ENCODE measurements at places on chromosomes 13 and 19.
A peak's percentile ranks its signal among the peaks of the same experiment; 100 is the strongest.

- no peak for DNase-seq
Measured at GRCh38 chr13:101728021-101728420, 275.5 kb downstream of the ITGBL1 start.

GRCh38 chr19:21604951-21605476, 99.6 kb downstream of the ZNF429 start:
- DNase-seq, result no peak

DNA sequence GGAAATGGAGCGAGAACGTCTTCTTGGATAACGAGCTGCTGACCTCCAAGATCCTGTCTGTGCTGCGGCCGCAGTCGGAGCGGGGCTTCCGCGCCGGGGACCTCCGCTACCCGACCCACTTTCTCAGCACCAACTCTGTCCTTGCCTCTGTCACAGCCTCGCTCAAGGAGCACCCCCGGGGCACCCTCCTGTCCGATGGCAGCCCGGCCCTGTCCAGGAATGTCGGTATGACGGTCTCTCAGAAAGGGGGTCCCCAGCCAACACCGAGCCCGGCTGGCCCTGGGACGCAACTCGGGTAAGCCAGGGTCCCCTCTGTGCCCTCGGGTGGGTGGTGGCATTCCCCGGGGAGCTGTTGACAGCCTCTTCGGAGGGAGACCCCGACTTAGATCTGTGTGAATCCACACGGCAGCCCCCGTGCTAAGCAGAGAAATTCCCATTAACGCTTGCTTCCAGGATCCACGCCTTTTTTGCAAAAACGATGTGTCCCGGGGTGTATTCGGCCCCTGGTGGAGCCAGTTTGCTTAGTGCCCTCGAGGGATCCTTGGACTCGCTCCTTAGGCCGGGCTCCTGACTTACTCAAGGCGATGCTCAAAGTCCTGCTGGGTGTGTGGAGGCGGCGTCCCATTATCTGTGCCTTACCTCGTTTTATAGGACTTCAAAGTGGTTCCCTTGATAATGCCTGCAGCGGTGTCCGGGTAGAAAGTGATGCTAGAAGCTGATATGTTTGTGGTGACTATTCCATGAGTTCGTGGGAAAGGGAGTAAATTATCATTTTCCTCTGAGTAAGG, 48.5 kb downstream of the PEX11G start:
- no peak for DNase-seq

- peak; percentile 64 for DNase-seq
Measured at GRCh38 chr19:18785179-18786124, 5.7 kb downstream of the COMP start.

- DNase-seq, result no peak
Measured at GRCh38 chr13:44236370-44236769, 137.3 kb upstream of the SERP2 start.

GRCh38 chr13:72316716-72317115, 410.7 kb downstream of the MZT1 start:
- DNase-seq, result no peak

GRCh38 chr19:4386041-4386782, 14.1 kb downstream of the SH3GL1 start:
- DNase-seq, result no peak

DNA sequence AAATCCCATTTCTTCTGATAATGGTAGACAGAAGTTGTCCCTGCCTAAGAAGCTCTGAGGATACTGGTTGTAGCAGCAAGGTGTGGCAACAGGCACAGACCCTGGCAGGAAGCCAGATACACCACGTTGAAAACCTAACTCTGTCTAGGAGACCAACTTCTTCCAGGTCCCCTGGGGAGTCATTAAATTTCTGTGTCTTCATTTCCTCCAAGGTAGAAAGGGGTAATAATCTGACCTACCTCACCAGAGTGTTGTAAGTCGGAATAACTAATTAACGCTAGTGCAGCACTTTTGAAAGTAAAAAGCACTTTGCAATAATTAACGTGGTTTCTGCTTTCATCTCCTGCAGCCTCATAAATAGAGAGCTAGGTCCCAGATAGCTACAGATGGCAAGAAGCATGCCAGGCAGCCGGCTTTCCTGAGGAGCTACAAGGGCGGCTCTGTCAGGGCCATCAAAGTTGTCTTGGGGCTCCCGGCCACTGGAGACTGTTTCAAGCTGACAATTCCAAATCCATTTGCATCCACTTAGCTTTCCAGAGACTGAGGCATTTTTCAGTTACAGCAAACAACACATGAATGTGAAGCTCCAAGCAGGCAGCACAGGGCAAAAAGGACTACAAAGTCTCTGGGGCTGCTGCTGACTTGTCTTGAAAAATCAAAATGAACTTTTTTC, 176.2 kb downstream of the FOXO1 start:
- DNase-seq, result no peak

All from fibroblast of skin of scalp (primary cell).